ENCODE measurements at places on chromosomes 6 and 20.
A peak's percentile ranks its signal among the peaks of the same experiment; 100 is the strongest.

GRCh38 chr6:86888301-86888700 lies 49.0 kb upstream of the HTR1E start:
- no peak for DNase-seq

DNA sequence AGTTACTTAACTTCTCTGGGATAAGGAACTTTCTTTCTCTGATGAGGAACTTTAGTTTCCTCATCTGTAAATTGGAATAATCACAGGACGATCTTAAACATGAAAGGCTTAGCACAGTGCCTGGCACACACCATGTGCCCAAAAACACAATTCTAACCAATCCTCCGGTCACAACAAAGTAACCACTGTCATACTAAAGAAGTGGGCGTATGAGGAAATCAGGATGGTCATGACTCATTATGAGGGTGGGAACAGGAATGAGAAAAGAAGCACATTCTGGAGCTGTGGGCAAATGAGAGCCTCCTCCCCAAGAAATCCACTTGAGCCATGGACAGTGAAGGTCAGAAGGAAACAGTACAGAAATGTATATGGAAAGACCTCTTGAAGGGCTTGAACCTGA lies 82.9 kb downstream of the LRFN2 start:
- no peak for DNase-seq

DNA sequence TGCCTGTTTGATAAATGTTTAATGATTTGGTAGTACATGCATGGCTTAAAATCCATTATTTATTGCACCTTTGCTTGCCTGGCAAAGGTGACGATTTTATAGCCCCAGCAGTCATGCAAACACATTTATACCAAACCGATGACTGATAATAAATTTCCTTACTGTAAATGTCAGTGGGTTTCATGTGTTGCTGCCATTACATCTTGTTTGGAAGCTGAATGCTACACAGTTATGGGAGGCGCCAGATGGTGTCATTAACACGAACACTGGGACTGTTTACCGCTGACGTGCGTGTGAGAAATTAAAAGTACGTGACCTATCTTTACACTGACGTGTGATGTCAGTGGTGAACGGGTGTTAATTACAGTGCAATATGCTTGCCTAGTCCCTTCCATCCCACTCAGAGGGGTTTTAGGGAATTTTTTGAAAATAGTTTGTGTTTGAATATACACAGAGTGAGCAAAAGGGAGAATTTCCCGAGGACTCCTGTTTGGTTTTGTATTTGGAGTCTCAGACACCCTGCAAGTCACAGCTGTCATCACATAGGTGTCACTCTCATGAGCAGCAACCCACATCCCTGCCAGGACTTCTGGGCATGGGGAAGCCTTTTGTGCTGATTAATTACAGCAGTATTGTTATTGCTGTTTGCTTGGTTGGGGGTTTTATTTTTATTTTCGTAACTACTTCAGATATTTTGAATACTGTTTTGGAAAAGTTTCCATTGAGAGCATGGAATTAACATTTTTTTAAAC lies 151.8 kb upstream of the INSM1 start:
- DNase-seq = peak; percentile 89

DNA sequence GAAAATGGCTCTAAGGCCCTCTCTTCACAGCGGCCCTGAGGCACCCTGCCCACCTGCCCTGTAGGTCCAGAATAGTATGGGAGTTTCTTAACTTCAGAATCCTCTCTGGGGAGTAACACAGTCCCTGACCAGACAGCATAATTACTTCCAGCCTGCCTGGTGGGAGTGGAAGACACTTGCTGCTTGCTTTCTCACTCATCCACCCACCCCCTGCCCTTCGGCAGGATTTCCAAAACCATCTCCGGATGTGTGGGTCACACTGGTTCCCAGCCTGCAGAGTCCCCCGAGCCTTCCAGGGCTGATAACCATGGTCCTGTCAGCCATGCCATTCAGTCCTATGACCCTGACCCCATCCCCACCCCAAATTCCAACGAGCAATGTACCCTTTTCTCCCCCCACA lies 5.4 kb downstream of the SLC29A1 start:
- DNase-seq = no peak

- DNase-seq = no peak
Measured at GRCh38 chr20:25622450-25623224, 1.2 kb downstream of the NANP start.

GRCh38 chr20:59391975-59392374 lies 91.6 kb downstream of the EDN3 start:
- DNase-seq = no peak

- no peak for DNase-seq
Measured at GRCh38 chr6:37008484-37009465, 3.3 kb downstream of the FGD2 start.

GRCh38 chr6:151804585-151805285 lies 2.7 kb upstream of the ESR1 start:
- DNase-seq = no peak

GRCh38 chr6:158356586-158357546 lies 44.6 kb downstream of the TULP4 start:
- no peak for DNase-seq

DNA sequence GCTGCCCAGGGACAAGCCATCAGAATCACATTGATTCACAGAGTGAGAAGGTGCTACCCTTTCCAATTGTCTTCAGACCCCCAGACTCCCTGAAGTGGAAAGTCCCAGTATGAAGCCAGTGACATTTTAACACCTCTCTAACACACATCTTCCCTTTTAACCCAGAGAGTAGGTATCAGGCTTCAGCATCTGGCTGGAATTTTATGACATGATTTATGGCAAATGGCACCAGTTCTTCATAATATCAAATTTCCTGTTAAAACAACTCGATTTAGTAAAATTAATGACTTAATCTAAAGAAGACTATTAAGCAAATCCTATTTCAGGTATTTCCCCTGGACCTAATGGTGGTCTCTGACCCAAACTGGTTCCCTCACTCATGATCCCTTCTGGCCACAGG lies 25.0 kb downstream of the KCNB1 start:
- no peak for DNase-seq

DNA sequence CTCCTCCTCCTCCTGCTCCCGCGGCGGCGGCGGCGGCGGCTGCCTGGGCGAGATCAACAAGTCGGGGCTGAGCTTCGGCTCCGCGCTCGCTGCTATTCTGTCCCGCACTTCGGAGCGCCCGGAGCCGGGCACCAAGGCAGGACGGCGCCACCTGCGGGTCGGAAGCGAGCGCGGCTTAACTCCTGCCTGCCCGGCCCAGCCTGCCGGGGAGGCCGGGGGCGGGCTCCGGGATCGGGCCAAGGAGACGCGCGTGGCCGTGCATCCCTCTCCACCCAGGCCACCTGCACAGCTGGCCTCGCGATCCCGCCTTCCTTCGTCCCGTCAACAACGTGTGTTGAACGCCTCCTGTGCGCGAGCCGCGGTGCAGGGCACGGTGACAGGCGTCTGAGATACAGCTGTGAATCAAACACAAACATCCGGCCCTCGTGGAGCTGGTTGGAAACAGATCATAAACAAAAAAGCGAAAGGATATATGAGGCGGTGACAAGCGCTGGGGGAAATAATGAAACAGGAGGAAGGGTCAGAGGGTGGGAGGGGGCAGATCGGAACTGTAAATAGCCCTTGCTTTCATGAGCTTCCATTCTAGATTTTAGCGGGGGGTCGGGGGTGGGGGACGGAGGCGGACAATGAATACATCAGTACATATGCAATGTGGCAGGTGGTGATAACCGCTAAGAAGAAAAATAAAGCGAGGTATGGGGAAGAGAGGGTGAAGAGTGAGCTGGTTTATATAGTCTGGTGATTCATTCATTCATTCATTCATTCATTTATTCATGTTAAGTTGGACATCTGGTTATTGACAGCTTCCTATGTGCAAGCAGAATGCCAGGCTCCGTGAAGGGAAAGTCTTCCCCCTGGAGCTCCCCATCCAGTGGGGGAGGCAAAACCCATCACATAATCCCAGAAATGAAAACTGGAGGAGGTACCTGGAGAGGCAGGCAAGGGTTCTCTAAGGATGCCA lies 2.0 kb upstream of the KCNB1 start:
- DNase-seq = peak; percentile 66

DNA sequence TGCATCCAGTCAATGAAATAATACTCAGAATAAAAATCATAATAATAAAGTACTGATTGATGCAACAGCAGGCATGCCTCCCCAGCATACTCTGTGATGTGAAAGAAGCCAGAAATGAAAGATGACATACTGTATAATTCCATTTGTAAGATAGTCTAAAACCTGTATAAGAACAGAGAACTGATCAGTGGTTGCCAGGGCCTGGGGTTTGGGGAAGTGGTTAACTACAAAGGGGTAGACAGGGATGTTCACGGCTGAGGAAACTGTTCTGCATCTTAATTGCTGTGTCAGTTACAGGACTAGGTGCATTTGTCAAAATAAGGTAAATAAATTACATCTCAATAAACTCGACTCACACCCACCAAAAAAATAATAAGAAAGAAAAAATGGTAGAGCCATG lies 81.3 kb upstream of the BMP2 start:
- no peak for DNase-seq

DNA sequence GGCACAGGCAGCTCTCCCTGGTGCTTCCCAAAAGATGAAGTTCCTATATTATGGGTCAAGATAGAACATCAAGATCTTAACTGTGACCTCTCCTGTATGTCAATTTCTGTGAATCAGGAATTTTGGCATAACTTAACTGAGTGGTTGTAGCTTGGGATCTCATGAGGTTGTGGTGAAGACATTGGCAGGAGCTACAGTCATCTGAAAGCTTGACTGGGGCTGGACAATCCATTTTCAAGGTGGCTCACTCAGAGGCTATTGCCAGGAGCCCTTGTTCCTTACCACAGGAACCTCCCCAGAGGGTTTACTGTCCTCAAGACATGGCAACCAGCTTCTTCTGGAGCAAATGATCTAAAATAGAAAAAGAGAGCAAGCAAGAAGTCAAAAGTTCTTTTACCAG lies 252.2 kb downstream of the ADGB start:
- no peak for DNase-seq

- DNase-seq = no peak
Measured at GRCh38 chr20:35821807-35822242, 50.0 kb downstream of the PHF20 start.

GRCh38 chr20:38799203-38799602 lies 6.3 kb upstream of the PPP1R16B start:
- DNase-seq = no peak

GRCh38 chr6:81770381-81770780 lies 17.9 kb upstream of the TENT5A start:
- no peak for DNase-seq

DNA sequence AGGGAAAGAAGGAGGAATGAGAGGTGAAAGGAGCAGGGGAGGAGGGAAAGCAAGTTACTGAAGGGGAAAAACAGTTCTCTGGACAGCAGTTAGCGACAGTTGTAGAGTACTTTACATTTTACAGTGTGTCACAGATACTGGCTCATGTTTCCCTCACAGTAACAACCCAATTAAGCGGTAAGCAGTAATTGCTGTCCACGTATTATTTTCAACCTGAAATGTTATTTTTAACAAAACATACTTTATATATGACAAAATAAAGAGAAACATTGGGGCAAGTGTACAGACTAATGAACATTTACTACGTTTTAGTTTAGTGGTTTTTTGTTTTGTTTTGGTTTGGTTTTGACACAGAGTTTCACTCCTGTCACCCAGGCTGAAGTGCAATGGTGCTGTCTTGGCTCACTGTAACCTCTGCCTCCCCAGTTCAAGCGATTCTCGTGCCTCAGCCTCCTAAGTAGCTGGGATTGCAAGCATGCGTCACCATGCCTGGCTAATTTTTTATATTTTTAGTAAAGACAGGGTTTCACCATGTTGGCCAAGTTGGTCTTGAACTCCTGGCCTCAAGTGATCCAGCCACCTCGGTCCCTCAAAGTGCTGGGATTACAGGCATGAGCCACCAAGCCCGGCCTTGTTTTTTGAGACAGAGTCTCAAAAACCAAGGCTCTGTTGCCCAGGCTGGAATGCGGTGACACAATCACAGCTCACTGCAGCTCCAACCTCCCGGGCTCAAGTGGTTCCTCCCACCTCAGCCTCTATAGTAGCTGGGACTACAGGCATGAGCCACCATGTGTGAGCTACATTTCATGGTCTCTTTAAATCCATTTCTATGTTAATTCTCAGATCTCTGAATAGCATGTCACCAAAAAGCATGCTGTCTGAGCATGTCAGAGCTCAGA lies 22.6 kb upstream of the BTN3A2 start:
- no peak for DNase-seq

- no peak for DNase-seq
Measured at GRCh38 chr6:12175626-12176025, 114.5 kb upstream of the EDN1 start.

- DNase-seq = peak; percentile 36
Measured at GRCh38 chr6:128731249-128732165, 151.4 kb upstream of the LAMA2 start.

DNA sequence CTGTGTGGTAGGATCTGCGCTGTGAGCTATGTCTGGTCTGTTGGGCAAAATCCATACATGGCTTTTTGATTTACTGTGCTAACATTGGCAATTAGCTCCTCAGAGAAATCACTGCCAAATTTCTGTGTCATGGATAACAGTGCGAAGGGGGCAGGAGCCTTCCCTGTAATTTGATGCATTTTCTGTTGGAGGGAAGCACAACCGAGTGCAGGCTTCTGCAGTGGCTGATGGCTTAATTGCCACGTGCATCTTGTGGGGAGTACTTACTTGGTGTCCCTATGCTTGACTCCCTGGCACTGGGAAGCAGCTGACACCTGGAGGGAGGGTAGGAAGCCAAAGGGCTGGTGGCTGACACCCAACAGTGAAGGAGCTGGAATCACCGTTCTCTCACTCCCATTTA lies 99.3 kb upstream of the PROKR2 start:
- DNase-seq = no peak

DNA sequence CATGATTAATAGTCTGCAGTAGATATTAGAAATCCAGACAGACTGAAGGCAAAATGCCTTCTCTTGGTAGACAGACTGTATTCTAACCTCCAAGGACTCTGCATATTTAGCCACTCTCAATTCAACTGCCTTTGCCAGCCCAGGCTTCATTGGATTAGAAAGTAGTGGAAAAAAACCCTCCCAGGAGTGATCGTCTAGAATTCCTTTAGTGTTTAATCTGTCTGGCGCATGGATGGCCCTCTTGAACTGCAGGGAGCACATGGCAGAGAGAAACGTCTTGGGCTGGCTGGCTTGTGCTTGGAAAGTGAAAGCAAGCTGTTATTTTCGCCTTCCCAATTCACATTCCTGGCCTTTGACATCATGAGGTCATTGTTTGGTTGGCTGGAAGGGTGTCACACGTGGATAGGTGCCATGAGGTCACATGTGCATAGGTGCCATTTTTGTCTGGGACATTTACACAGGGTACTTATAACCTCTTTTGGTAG lies 30.9 kb upstream of the NEDD9 start:
- DNase-seq = no peak

GRCh38 chr6:35049900-35050756 lies 91.0 kb downstream of the TCP11 start:
- no peak for DNase-seq

- no peak for DNase-seq
Measured at GRCh38 chr6:63392092-63392724, 72.4 kb upstream of the LGSN start.

- DNase-seq = peak; percentile 58
Measured at GRCh38 chr6:41505122-41506049, 40.8 kb upstream of the FOXP4 start.

- DNase-seq = no peak
Measured at GRCh38 chr6:107987805-107988204, 29.8 kb upstream of the SEC63 start.

GRCh38 chr6:122660296-122660695 lies 50.1 kb downstream of the PKIB start:
- DNase-seq = no peak

GRCh38 chr6:82893889-82894652 lies 171.6 kb downstream of the UBE3D start:
- no peak for DNase-seq

- no peak for DNase-seq
Measured at GRCh38 chr6:4879741-4880275, 103.6 kb downstream of the CDYL start.

- no peak for DNase-seq
Measured at GRCh38 chr20:37297066-37297736, 7.7 kb downstream of the MANBAL start.

Measured in NCI-H774 (cell line).